ENCODE measurements at places on chromosomes 16 and 17. TPM values are rescaled to one million over a fixed set of nuclear protein-coding genes. Genes with fewer than 3 reads are reported as not detected.

The CDRT4 gene
- total RNA-seq = 2.3 TPM

The ITGAL gene
- not detected for total RNA-seq

The C17orf113 gene
- 1.5 TPM for total RNA-seq

The KRTAP4-9 gene
- not detected for total RNA-seq

Data from mammary epithelial cell (primary cell).